Stimulated activated CD8-positive, alpha-beta memory T cell treated with anti-CD3 and anti-CD28 coated beads, Interleukin-4, amount 100 ng/mL, for 1 hour (primary cell): ENCODE measurements at places on chromosomes 13 and 19.

DNA sequence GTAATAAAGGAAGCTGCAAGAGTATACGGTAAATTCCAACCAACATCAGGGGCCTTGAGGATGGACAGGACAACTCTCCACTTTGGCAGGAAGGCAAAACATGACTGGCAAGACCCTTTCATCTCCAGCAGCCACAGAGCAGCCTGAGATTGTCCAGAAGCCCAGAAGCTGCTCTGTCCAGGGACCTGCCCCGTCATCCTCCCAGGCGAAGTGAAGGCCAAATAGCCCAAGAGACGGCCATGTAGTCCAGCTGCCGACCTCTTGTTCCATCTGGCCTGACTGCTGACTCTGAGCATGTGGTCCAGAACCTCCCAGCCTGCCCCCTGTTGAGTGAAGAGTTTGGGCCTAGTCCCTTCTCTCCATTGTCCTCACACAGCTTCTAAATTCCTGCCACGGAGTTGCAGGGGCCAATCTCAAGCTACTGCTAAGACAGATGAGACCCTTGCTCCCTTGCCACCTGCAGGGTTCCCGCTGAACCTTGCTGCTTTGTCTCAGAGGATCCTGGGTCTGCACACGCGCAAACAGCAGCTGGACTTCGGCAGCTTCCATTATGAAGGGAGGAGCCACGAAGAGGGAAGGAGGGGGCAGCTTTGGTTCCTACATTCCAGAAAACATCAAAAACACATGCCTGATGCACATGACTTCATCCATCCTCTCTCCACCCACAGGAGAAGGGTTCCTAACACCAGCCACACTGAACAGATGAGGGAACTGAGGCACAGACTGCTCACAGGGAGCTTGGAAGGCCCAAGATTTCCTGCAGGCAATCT is 196.9 kb downstream of the KATNAL1 start:
- no peak for DNase-seq

- DNase-seq: no peak
Observed at GRCh38 chr19:23718802-23719201, 31.8 kb upstream of the ZNF675 start.

DNA sequence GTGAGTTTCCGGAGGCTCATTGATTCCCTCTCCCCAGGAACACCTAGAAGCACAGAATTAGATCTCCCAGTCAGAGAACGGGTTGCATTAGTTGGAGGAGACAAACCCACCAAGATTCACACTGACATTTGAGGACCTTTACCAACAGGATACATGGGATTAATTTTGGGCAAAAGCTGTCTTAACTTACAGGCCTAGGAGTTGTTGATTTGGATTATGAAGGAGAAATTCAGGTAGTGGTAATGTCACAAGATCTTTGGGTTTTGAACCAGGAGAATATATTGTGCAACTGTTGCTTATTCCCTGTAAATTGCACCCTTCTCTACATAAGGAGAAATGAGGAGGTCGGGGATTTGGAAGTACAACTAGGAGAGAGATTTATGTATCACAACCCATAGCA is 38.0 kb downstream of the POSTN start:
- no peak for DNase-seq

GRCh38 chr19:40363069-40363468 is 14.6 kb downstream of the PLD3 start:
- no peak for DNase-seq

- DNase-seq: no peak
Observed at GRCh38 chr13:35699825-35700510, 223.5 kb upstream of the MAB21L1 start.

GRCh38 chr13:82356667-82357410 is 1525.4 kb downstream of the SLITRK1 start:
- no peak for DNase-seq

DNA sequence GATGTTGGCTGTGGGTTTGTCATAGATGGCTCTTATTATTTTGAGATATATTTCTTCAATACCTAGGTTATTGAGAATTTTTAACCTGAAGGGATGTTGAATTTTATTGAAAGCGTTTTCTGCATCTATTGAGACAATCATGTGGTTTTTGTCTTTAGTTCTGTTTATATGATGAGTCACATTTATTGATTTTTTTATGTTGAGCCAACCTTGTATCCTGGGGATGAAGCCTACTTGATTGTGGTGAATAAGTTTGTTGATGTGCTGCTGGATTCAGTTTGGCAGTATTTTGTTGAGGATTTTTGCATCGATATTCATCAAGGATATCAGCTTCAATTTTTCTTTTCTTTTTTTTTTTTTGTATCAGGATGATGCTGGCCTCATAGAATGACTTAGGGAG is 29.4 kb downstream of the NBEA start:
- DNase-seq: no peak

- peak; percentile 74 for DNase-seq
Observed at GRCh38 chr19:1269478-1270212, 513 bp downstream of the CIRBP start.

- no peak for DNase-seq
Observed at GRCh38 chr13:73089213-73089612, 30.4 kb downstream of the KLF5 start.

DNA sequence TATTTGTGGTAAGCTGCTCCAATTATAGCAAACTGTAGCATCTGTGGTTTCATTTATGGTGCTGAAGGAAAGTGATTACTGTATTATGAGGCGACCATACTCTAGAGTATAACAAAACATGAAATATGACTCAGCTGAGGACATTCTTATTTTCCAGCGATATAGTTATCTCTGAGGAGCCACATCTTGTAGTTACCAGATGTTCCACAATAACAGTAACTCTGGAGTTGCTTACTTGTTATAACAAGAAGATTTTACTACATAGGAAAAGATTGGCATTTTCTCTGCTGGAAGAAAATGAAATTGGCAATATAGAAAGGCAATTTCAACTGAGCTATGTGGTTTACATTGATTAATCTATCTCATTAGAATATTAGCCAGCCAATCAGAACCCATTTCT is 1634.2 kb downstream of the PCDH9 start:
- DNase-seq: no peak

- no peak for DNase-seq
Observed at GRCh38 chr19:39679791-39680168, 24.1 kb downstream of the LGALS16 start.

- no peak for DNase-seq
Observed at GRCh38 chr19:18696023-18696422, 12.5 kb downstream of the CRTC1 start.

GRCh38 chr19:7817801-7818200 is 12.2 kb upstream of the EVI5L start:
- DNase-seq: no peak

GRCh38 chr19:49677901-49678674 is 1.0 kb downstream of the PRMT1 start:
- DNase-seq: peak; percentile 62

GRCh38 chr19:17078036-17078919 is 2.7 kb downstream of the MYO9B start:
- DNase-seq: no peak

GRCh38 chr19:20388706-20389225 is 176.8 kb downstream of the ZNF737 start:
- no peak for DNase-seq

DNA sequence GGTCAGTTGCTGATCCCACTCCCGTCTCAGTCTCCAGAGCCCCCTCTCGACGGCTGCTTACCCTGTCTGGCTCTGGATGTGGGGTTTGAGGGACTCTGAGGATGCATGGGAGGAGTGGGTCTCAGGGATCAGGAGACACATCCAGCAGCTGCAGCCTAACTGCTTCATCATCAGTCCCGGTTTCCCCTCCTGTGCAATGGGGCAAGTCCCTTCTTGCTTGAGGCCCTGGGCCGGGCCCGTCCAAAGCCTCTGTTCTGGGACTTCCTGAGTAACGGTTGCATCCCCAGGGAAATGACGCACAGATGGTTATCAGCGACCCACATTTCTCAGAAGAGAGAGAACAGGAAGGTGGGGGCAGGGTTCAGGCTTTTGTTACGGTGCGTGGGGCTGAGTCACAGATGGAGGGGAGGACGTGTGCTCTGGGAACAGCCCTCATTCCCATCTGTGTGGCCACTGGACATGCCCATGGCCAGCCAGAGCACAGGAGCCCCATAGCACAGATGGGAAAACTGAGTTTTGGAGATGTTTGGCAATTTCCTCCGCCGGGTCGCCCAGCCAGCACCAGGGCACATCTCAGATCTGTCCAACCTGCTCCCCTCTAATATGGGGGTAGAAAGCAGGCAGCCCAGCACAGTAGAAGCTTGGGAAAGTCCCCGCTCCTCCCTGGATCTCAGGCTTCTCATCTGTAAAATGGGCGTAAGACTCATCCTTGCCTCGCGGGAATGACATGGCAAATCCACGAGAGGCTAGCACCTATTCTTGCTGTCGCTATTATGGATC is 19.3 kb downstream of the GNA15 start:
- peak; percentile 65 for DNase-seq

GRCh38 chr13:30872276-30872594 is 33.8 kb upstream of the MEDAG start:
- no peak for DNase-seq

DNA sequence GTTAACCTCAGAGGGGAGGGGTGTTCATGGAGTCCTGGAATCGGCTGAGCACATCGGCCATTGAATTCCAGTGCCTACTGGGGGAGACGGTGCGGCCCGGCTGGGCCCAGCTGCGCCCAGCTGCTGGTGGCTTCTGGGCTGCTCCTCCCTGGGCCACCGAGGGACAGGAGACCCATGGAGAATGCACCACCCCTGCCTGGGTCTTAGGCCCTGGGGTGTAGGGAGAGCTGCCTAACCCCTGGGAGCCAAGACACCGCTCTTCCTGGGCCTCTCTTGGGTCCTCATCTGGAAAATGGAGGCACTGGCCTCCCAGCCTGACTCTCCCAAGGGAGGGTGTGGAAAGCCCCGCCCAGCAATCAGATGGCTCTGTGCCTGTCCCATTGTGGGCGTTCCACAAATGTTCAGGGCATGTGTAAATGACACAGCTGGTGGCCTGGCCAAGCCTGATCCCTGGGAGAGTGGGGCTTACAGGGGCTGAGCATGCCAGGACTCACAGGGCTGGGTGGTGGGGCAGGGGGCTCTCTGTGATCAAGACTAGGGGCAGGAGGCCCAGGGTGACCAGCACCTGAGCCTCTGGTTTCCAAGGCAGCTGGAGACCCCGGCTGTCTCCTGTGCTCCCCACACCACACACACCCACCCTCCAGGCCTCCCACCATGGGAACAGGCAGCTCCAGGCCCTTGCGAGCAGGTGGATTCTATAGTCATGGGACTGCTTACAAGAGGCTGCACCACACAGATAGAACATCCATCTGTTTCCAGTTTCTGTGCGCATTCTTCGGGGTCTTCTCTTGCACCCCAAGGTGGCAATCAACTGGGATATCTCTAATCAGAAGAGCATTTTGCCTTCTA is 150.9 kb downstream of the URI1 start:
- no peak for DNase-seq

GRCh38 chr19:38513762-38514167 is 80.3 kb downstream of the RYR1 start:
- no peak for DNase-seq

DNA sequence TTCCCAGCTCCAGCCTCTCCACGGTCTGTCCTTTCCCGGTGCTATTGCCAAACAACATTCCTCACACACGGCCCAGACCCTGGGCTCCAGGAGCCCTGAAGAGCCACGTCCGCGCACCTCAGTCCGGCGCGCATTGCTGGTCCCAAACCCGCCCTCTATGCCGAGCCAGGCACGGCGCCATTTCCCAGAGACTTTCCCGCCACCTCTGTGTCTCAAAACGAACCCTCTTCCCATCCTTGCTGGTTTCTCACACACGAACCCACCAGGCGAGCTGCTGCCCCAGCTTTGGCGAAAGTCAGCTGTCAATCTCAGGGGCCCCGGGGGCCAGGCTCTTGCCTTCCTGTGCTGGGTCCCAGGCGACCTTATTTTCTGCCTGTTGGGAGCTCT is 28.0 kb upstream of the F7 start:
- DNase-seq: no peak

DNA sequence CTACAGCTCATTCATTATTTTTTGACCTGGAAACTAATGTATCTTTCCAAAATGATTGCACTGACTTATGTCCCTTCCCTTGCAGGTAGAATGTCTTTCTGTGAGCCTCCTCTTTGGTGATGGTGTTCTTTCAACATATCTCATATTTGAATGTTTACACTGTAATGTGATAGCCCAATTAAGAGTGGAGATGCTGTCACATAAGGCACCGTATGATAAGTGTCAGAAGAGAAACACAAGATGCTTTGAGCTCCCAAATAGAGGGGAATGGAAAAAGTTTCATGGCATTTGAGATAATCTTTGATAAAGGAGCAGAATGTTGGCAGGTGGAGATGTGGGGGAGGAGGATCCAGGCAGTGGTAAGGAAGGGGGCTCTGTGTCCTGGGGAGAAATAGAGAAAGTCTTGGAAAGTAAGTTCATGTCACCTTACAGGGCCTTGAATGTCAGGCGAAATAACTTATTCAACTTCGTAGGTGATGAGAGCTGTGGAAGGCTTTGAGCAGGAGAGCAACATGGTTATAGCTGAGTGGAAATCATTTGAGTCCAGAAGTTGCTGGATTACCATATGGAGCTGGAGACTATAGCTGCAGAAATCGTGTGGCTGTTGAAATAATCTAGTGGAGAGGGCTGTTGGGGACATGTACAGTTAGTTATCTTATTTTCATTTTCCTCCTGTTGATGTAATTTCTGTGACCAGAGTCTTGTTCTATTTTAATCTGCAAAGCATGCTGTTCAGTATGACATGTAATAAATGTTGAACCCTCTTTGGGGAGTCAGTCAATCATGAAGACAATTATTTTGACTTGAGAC is 10.3 kb upstream of the RNF113B start:
- no peak for DNase-seq

DNA sequence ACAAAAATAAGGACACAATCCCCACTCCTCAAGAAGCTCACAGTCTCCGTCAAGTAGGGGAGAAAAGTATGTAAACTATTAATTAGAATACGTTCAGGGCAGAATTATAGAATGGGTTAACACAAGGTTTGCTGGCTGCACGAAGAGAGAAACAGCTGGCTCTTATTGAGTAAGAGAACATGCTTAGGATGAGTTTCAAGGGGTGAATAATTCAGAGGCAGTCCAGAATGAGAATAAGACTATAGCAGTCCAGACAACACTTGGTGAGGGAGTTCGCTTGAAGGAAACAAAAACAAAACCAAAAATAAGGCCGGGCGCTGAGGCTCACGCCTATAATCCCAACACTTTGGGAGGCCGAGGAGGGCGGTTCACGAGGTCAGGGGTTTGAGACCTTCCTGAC is 61.9 kb downstream of the THSD1 start:
- no peak for DNase-seq

DNA sequence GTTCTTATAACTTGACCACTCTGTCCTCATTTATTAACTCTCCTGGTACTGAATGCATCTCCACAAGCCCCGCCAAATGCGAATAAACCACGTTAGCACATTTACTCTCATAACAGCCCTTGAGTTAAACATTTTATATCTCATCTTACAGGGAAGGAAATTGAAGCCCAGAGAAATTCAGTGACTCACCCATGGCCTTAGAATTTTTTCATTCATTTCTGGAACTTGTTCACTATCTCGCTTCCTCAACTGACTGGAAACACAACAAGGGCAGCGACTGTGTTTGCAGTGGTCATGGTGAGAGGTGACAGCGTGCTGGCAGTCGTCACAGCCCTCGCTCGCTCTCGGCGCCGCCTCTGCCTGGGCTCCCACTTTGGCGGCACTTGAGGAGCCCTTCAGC is 39.5 kb downstream of the SERP2 start:
- DNase-seq: no peak
